ENCODE measurements at places on chromosomes 1 and 21. TPM values are rescaled to one million over a fixed set of nuclear protein-coding genes. Genes with fewer than 3 reads are reported as not detected.

The C1orf210 gene
- not detected for total RNA-seq

The EPHA8 gene
- total RNA-seq: not detected

The RHD gene
- not detected for total RNA-seq

The USH2A gene
- not detected for total RNA-seq

The PBXIP1 gene
- 49.4 TPM for total RNA-seq

The SPRR1A gene
- not detected for total RNA-seq

The ADORA3 gene
- not detected for total RNA-seq

The CRABP2 gene
- 1.0 TPM for total RNA-seq

The SLC45A1 gene
- 1.1 TPM for total RNA-seq

The VASH2 gene
- 1.4 TPM for total RNA-seq

The FLG2 gene
- not detected for total RNA-seq

The TAS1R3 gene
- 0.37 TPM for total RNA-seq

The GJA9 gene
- total RNA-seq: not detected

The NDUFS2 gene
- total RNA-seq: 95.1 TPM

The FAM72D gene
- 3.3 TPM for total RNA-seq

The TRIM46 gene
- total RNA-seq: 9.6 TPM

The RNU5D-1 gene
- total RNA-seq: not detected

The RPTN gene
- total RNA-seq: not detected

The CA6 gene
- not detected for total RNA-seq

The EPHA2 gene
- 141 TPM for total RNA-seq

The LCE6A gene
- total RNA-seq: not detected

The SFN gene
- 0.42 TPM for total RNA-seq

The PLA2G5 gene
- not detected for total RNA-seq

The HAO2 gene
- not detected for total RNA-seq

The OR10J4 gene
- not detected for total RNA-seq

The RAD54L gene
- total RNA-seq: 18.9 TPM

The TMCO1 gene
- total RNA-seq: 86.0 TPM

The KRTAP11-1 gene
- not detected for total RNA-seq

The GBP6 gene
- total RNA-seq: not detected

The LDLRAD2 gene
- 0.42 TPM for total RNA-seq

The EXTL1 gene
- total RNA-seq: not detected

The NR5A2 gene
- 12.1 TPM for total RNA-seq

The ATP6V1G3 gene
- not detected for total RNA-seq

The CLCA2 gene
- total RNA-seq: 0.11 TPM

The SPRR2A gene
- total RNA-seq: not detected

The C1orf56 gene
- total RNA-seq: 3.5 TPM

The ATP5IF1 gene
- 133 TPM for total RNA-seq

The CAPN2 gene
- total RNA-seq: 420 TPM

The LGR6 gene
- total RNA-seq: not detected

The TIAM1 gene
- total RNA-seq: 0.83 TPM

The TDRD5 gene
- total RNA-seq: not detected

The NPR1 gene
- 9.8 TPM for total RNA-seq

The KIF1B gene
- 46.6 TPM for total RNA-seq

The RGS16 gene
- total RNA-seq: not detected

The SLC39A1 gene
- total RNA-seq: 77.1 TPM

The MPL gene
- total RNA-seq: 0.18 TPM

The KRTAP21-2 gene
- total RNA-seq: not detected

The EDN2 gene
- total RNA-seq: not detected

The ZNF436 gene
- total RNA-seq: 12.5 TPM

The CRNN gene
- not detected for total RNA-seq

The AMPD1 gene
- not detected for total RNA-seq

The NTMT2 gene
- total RNA-seq: not detected

The HAPLN2 gene
- not detected for total RNA-seq

The C1QC gene
- total RNA-seq: not detected

The TEDDM1 gene
- not detected for total RNA-seq

The GCSAML gene
- total RNA-seq: not detected
